Dermis microvascular lymphatic vessel endothelial cell (primary cell): ENCODE measurements at places on chromosomes 2 and 18.

GRCh38 chr2:30106543-30106942 is 40.3 kb upstream of the YPEL5 start:
- DNase-seq: no peak

DNA sequence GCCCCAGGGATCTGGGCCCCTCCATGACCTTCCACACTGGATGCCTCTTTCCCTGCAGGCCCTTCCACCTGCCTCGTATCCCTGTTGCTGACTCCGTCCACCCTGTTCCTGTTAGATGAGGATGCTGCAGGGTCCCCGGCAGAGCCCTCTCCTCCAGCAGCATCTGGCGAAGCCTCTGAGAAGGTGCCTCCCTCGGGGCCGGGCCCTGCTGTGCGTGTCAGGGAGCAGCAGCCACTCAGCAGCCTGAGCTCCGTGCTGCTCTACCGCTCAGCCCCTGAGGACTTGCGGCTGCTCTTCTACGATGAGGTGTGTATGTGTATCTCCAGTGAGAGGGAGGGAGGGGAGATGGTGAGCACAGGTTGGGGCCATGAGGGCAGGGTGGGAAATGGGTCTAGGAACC is 12.4 kb upstream of the SLC4A3 start:
- no peak for DNase-seq

DNA sequence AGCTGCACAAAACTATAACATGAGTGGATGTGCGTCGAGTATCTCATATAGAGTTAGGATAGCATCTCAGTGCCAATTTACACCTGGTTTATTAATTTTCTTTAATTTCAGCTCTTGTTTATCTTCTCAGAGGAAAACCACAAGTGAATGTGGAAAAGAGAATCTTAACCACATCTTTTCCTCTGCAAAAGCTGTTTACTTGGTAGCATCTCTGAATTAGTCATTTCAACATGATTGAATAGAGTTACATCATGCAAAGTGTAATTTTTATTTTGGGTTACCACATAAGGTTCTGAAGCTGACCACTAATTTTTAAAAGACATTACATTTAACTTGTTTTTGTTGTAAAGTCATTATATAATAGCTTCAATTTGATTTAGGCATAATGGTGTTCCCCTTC is 83.8 kb upstream of the FAM237A start:
- DNase-seq: no peak

DNA sequence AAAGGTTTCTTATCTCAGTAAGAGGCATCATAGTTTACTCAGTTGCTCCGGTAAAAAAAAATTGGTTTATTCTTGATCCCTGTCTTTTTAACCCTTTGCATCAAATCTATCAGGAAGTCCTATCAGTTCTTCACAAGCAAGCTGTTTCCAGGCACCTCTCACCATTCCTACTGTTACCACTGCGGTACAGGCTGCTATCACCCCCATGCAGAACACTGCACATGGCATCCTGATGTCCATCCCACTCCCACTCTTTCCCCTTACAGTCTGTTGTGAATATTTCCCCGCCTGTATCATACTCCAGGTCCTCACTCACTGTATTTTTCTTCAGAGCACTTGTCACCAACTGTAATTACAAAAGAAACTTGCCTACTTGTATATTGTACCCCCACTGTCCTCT is 5.3 kb upstream of the CNRIP1 start:
- no peak for DNase-seq

- no peak for DNase-seq
Measured at GRCh38 chr2:232022718-232023117, 61.2 kb downstream of the DIS3L2 start.

- DNase-seq: no peak
Measured at GRCh38 chr18:48897531-48897930, 53.2 kb downstream of the SMAD7 start.

- no peak for DNase-seq
Measured at GRCh38 chr2:61534926-61535325, 3.2 kb downstream of the XPO1 start.

DNA sequence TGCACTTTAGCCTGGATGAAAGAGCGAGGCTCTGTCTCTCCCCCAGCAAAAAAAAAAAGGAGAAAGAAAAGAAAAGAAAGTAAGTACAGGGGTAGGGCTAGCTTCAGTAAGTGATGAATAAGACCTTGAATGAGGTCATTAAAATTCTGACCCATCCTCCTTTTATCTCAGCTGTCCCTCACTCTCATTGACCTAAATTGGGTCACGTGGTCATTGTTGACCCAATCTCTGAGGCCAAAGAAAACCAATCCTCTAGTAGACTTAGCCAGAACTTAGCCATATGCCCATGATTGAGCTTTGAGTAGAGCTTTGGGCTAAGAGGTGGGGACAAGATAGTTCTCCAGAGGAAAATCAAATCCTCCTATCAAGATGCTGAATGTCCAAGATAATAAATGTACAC is 149.3 kb downstream of the PDE11A start:
- no peak for DNase-seq

DNA sequence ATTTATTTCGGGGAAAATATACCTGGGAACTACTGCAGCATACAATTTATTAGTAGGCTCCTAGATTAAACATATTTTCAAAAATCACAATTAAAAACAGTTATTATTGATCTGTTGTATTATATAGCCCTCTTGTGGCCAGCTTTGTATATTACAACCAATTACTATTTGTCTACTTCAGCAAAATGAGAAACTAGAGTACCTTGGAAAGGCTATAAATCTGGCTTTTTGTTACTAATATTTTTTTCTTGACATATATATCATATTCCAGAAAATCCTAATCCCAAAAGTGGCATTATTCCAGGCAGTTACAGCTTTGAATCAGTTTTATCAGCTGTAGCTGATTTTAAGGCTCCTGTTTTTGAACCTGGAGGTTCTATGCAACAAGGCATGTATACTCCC is 101.2 kb downstream of the UBR3 start:
- peak; percentile 53 for DNase-seq

- DNase-seq: peak; percentile 90
Measured at GRCh38 chr2:113240150-113240914, 38.4 kb downstream of the PAX8 start.

DNA sequence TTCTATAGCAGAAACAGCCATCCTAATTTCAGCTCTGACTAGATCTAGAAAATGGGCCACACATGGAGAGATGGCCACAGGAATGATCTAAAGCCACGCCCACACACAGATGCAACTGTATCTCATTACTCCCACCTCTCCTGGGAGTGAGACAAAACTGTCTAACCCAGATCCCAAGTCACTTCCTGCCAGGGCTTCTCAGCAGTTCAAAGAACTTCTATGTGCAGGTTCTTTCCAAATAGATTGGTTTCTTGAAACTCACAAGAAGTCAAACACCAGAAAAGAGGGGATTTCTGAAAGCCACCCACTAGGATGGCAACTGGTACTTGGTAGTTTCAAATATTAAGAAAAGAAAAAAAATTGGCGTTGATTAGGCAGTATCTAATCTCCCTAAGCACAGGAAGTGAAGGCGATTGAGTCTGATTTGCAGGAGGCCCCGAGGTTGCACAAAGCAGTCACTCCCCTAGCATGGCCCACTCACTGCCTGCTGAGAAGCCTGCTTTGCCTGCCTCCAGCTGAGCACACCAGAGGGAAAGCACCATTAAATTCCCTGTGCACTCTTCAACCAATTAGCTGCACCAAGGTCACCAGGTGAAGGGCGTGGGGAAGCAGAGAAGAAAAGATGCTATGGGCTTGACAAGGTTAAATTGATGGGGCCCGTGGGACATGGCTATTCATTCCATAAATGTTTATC is 51.1 kb downstream of the PAPOLG start:
- DNase-seq: no peak
